ENCODE measurements at places on chromosomes 4 and X.

GRCh38 chrX:51894697-51895336 lies 1.4 kb downstream of the MAGED1 start:
- no peak for DNase-seq

GRCh38 chr4:139740121-139740520 lies 74.5 kb downstream of the MGST2 start:
- peak; percentile 40 for DNase-seq

DNA sequence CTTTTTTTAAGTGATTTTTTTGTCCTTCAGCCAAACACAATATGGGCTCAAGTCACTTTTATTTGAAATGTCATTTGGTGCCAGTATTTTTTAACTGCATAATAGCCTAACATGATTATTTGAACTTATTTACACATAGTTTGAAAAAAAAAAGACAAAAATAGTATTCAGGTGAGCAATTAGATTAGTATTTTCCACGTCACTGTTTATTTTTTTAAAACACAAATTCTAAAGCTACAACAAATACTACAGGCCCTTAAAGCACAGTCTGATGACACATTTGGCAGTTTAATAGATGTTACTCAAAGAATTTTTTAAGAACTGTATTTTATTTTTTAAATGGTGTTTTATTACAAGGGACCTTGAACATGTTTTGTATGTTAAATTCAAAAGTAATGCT lies 62.1 kb downstream of the EDNRA start:
- DNase-seq = no peak

GRCh38 chrX:39309721-39310152 lies 508.5 kb downstream of the MID1IP1 start:
- no peak for DNase-seq

DNA sequence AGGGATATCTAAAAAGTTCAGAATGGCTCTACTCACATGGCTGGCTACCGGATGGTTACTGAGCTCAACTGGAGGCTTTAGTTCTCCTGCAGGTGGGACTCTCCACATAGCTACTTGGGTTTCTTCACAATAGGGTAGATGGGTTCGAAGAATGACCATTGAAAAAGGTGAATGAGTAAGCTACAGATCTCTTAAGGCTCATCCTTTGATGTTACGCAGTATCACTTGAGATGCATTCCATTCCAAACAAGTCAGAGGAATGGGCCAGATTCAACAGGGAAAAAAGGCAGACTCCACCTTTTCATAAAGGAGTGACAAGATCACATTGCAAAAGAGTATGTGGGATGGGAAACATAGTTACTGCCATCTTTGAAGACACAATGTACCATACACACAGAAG lies 52.6 kb downstream of the DDX53 start:
- DNase-seq = no peak
